ENCODE measurements at places on chromosomes 4 and X.
A peak's percentile ranks its signal among the peaks of the same experiment; 100 is the strongest.

GRCh38 chr4:153785910-153786721 lies 2.8 kb downstream of the SFRP2 start:
- DNase-seq, result peak; percentile 82

- DNase-seq, result no peak
Observed at GRCh38 chr4:143617994-143618679, 82.3 kb downstream of the FREM3 start.

GRCh38 chrX:108699368-108699767 lies 37.0 kb downstream of the IRS4 start:
- DNase-seq, result peak; percentile 24

GRCh38 chr4:7073526-7074390 lies 5.9 kb upstream of the GRPEL1 start:
- peak; percentile 66 for DNase-seq

GRCh38 chr4:159014859-159015258 lies 88.0 kb upstream of the RAPGEF2 start:
- peak; percentile 48 for DNase-seq

DNA sequence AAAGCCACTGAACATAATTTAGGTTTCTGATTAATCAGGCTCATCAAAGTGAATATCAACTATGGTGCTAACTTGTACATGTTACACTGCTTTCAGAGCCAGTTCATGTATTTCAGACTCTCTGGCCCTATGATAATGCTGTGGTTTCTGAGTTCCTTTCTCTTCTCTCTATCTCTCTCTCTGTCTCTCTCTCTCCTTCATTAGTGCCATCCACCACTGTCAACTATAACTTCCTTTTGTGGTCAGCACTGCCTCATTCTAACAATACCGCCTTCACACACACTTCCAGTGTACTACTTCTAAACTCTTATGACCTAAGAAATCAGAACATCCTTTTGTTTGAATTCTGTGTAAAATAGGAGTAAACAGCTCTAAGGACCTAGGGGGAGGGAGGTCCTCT lies 907.1 kb downstream of the RPA4 start:
- no peak for DNase-seq

DNA sequence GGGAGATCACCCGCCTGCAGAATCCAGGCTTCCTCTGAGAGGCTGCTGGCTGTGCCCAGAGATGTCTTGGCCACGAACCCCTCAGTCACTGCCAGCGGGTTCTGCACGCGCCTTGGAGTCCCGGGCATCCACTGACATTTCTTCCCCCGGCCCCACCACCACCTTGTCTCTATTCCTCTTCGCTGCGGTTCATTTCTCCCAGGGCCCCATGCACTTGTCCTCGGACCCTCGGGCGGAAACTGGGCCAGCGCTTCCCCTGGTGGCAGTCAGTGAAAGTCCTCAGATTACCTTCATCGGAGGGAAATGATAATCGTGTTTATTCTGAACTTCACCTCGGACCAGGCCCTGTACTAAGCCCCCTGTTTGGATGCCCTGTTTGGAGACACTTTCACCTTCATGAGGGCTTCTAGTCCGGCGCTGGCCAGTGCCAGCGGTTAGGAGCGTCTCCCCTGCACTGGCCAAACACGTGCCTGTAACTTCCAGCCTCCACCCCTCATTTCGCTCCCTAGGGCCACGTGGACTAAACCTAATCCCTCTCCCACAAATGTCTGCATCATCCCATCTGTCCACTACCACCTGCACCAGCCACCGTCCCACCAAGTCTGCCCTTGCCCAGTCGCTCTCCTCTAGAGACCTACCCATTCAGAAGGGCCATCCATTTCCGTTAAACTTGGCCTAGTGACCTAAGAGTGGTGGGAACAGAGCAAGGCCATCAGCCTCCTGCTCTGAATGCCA lies 82.0 kb downstream of the DCTD start:
- DNase-seq, result no peak

DNA sequence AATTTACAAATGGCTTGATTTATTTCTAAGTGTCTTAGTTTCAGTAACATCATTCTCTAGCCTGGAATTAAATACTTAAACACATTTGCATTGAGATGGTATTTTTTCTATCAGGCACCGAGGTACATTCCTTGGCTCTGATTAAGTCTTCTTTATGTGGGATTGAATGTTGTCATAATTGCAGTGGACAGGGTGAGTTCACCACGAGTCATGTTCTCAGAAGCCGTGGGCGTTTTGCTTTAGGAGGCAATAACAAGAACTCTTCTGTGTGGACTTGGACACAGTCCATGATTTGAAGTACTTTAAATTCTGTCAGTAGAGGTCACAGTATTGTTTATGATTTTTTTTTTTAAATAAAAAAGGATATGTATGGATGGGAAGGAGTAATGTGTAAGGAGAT lies 57.1 kb upstream of the EFHC2 start:
- peak; percentile 40 for DNase-seq

DNA sequence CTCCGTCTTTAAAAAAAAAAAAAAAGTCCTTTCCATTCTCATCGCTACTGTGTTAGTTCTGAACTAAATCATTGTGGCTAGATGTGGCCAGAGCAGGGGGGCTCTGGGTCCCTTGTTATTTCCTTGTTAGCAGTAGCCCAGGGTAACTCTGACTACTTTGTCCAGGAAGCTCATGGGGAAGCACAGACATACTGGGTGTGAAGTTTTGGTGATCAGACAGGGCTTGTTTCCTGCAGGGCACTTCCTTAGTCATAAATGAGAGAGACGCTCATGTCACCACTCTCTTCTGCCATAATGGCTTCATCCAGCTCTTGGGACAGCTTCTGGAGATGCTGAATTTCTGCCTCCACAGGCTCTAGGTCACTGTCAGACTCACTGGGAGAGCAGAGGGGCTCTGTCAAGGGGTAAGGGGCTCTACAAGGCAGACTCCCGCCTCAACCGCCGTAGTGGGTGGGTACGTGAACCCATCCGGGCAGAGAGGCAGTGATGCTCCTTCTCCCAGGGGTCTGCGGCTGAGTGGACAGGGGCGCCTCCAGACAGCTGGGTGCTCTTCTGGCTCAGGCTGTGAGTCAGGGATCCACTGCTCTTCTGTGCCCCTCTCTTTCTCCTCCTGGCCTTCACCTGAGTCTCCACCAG lies 12.9 kb downstream of the STIM2 start:
- DNase-seq, result peak; percentile 42

- DNase-seq, result peak; percentile 52
Observed at GRCh38 chr4:148787831-148788477, 345.7 kb upstream of the NR3C2 start.

DNA sequence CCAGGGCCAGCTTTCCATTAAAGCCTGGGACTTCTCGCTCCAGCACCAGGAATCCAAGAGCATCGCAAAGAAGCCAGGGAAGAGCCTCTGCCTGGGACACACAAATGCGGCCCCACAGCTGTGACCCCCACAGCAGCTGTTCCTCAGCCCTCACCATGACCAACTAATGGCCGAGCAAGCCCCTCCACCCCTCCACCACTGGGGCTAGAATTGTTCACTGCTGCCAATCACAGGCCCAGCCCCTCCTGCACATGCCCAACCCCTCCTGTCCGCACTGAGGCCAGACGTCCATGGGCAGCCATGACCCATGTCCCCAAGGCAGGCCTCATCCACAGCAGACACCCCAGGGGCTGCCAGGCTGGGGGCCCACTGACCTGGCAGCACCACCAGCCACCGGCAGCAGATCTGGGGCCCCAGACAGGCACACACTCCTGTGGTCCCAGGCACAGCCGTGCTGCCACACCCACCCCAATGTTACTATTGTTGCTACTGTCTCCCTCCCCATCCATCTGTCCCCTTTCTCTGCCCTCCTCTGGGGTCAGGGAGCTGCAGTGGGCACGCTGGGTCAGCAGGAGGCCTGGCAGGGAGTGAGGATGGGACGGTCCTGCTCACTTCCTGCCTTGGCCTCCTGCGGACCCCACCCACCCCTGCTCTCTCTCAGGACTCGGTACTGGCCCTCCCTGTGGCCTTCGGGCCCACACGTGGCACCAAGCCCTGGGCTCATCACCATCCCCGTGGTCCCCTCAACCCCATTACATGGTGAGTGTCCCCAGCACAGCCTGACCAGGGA lies 56.0 kb downstream of the ZFYVE28 start:
- peak; percentile 82 for DNase-seq

DNA sequence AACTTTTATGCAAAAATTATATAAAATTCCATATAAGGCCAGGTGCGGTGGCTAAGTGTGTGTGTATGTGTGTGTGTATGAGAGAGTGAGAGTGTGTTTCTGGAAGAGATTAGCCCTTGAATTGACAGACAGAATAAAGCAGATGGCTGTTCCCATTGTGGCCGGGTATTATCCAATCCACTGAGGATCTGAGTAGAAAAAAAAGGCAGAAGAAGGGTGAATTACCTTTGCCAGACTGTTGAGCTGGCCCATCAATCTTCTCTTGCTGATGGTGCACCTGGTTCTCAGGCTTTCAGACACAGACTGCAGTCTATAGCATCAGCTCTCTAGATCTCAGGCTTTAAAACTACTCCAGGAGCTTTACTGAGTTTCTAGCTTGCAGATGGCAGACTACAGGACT lies 92.2 kb upstream of the SLIT2 start:
- no peak for DNase-seq

- DNase-seq, result no peak
Observed at GRCh38 chr4:42513748-42514492, 116.6 kb downstream of the SHISA3 start.
